ENCODE measurements at places on chromosomes 3 and 15.

DNA sequence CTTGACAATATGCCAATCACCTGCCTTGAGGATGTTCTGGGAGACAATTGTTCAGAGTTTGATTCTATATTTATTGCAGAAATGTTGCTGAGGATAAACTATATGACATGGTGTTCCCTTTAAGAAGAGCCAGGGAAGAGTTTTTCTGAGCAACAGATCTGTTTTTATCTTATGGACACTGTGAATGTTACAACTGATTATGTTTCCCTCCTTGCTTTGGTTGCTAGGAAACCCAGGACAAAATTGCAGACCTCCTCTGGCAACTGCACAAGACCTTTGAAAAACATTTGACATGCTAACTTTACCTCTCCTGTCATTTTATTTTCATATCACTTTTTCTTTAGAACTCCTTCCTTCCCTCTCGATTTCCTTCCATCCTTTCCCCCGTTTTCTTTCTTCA lies 8.2 kb upstream of the TM6SF1 start:
- no peak for DNase-seq

- DNase-seq, result no peak
These were observed 280.7 kb downstream of the NFKBIZ start for GRCh38 chr3:102129760-102130608.

GRCh38 chr15:49881433-49881832 lies 237.6 kb downstream of the ATP8B4 start:
- no peak for DNase-seq

DNA sequence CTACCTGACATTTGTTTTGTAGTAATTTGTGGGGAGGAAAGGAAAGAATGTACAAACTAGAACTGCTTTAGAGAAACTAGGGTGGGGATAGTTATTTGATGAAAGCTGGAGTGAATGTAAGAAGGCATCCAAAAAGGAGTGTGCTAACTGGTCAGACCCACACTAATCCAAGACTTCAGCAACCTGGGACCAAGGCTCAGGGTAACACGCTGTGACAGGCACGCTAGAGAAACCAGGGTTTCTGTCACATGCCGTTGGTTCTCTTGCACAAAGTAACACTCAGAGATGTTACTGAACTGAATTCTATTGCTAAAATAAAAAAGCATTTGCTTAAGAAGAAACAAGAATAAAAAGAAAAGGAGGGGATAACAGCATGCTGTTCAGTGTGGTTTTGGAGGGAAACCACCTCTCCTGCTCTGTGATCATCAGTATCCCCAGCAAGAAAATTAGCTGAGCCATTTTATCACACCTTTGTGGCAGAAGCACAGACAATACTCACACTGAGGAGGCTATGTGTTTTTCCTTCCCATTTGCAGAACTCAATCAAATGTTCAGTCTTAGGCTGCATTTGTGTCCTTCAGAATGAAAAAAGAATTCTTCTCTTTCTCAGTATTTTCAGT lies 2.8 kb upstream of the CCDC80 start:
- no peak for DNase-seq

DNA sequence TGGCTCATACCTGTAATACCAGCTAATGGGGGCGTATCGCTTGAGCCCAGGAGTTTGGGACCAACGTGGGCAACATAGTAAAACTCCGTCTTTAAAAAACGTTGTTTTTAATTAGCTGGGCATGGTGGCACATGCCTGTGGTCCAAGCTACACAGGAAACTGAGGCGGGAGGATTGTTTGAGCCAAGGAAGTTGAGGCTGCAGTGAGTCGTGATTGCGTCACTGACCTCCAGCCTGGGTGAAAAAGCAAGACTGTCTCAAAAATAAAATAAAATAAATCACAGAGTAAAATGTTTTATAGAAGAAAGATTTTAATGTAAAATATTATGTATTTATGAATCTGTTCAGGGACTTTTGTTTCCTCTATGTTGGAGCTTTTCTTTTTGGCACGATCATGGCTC lies 15.3 kb upstream of the STRIT1 start:
- DNase-seq, result no peak

GRCh38 chr3:96449803-96450202 lies 364.6 kb upstream of the EPHA6 start:
- DNase-seq, result no peak

DNA sequence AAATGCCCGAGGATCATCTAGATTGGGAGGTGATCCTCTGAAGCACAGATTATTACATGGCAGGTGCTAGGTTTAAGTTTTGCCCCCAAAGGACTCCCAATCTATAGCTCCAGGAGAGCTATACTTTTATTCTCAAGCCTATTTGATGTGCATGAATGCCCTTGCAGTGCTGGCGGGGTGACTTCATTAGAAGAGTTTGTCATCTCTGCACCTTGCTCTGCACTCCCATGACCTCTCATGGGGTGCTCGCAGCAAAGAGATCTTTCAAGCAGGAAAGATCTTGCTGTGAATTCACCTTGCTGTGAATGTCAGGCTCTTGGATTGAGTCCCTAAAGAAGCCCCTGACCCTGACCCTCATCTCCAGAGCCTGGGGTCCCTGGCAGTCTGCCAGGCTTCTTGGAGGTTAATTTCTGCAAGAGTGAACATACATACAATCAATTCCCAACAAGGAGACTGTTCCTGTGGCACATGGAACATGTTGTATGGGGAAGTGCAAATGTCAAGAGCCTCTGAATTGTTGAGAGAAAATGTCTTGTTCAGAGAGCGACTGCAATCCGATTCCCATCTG lies 45.9 kb downstream of the FAM43A start:
- DNase-seq, result no peak

DNA sequence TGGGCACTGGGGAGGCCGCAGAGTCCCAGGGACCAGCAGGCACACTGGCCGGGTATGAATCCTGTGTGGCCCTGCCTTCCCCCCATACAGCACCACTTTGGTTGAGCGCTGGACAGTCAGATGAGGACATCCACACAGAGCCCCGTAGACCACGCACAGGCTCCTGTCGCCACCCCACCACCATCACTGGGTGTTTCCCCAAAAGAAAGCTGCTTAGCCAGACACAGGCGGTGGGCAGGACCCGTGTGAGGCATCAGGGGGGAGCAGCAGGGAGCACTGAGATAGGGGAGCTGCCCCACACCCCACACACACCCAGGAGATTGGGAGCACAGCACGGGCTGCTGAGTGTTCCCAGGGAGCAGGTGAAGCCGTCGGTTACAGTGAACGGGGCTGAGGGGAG lies 42.4 kb upstream of the SLC41A3 start:
- DNase-seq, result no peak

GRCh38 chr3:25540273-25540672 lies 112.2 kb downstream of the RARB start:
- DNase-seq, result no peak

GRCh38 chr15:69612112-69612511 lies 159.5 kb downstream of the RPLP1 start:
- DNase-seq, result no peak

- DNase-seq, result no peak
These were observed 122.0 kb downstream of the SEMA6D start for GRCh38 chr15:47839233-47839825.

DNA sequence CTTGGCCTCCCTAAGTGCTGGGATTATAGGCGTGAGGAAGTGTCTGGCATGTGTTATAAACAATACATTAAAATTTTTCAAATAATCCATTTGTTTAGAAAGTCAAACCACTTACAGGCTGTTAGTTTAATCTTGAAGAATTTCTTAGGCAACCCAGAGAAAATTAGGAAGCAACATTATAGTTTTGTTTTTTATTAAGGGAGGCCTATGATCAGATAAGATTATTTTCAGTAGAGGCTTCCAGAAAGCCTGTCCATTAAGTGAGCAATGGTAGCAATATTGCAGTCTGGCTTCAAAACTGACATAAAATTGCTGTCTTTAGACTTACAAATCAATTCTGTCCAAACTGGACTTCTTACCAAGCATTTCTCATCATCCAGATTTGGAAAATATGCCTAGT lies 49.6 kb downstream of the CD47 start:
- no peak for DNase-seq

DNA sequence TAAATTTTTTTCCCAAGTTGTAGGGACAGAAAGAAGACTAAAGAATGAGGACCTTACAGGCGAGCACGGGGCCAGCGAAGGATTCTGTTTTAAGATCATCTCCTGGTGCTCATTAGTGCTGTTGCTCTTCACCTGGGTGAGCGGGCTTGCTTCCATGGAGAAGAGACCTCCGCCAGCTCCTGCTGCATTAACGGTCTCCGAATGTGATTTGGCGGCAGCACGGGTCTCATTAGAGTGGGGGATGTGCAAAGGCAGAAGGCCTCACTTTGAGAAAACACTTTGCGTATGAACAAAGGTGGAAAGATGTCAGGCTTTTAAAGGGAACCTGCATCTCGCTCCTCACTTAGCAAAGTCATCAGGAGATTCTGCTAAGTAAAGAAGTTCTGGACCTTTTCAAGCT lies 753.4 kb upstream of the CFAP20DC start:
- DNase-seq, result no peak

- DNase-seq, result no peak
These were observed 339.1 kb upstream of the RGMA start for GRCh38 chr15:93428150-93428549.

GRCh38 chr3:113695431-113695785 lies 1.0 kb downstream of the USF3 start:
- DNase-seq, result no peak

DNA sequence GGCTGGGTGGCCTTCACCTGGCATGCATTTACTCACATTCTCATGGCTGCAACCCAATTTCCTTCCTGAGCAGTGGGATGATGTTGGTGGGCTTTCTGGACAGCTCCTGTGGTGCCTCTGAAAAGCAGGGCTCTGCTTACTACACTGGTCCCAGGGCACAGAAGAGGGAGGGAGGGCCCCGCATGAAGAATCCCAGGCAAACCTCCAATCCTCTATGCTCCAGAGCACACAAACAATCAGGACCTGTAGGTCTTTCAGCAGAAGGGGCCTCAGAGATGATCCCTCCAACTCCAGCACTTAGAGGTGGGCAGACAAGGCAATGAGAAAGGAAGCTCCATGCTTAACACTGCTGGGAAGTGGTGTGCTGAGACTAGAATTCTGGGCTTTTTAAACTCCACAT lies 231.7 kb upstream of the ICE2 start:
- no peak for DNase-seq

DNA sequence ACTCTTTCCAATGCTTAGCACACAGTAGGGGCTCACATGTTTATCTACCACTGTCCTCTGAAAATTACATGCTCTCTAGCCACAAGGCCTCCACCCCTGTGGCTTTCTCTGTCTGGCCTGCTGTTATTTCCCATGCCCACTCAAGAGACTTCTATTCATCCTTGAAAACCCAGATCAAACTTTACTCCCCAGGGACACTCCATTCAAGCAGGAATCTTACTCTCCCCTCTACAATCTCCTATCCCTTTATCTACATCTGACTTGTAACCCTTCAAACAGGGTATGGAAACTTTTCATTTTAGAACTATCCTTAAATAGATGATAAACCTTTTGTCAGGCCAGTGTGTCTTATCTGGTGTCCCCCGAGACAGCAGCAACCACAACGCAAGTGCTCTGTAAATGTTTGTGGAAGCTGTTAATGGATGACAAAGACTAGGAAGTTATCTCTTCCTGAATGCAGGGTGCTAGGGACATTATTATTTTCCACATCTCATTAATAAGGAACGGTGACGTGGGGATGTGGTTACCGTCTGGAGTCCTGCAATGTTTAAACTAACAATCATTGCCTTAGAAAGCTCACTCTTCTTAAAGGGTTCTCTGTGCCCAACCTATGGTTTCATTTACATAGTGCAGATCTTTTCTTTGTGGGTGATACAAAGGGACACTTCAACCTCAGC lies 322.3 kb downstream of the ARRDC4 start:
- DNase-seq, result no peak

GRCh38 chr3:12553921-12554391 lies 2.9 kb upstream of the MKRN2 start:
- DNase-seq, result no peak

- DNase-seq, result no peak
These were observed 48.6 kb upstream of the FLNB start for GRCh38 chr3:57959423-57960173.

GRCh38 chr3:169777822-169778221 lies 4.6 kb downstream of the MYNN start:
- DNase-seq, result no peak

GRCh38 chr15:91787198-91787597 lies 66.3 kb upstream of the SLCO3A1 start:
- DNase-seq, result no peak

DNA sequence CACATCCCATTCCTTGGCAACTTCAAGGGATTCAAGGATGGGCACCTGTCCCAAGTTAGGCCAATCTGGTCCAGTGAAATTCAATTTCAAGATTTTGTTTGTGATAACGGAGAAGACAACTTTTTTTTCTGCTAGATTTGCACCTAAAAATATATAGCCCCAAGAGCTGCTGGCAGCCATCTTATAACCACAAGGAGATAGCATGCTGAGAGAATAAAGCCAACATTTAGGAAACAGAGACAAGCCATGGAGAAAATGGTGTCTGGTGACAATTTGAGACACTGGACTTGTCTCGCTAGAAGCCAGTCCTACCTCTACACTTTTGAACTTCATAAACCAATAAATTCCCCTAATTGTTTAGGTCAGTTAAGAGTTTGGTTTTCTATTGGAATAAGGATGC lies 5.4 kb downstream of the PARL start:
- no peak for DNase-seq

- DNase-seq, result no peak
These were observed 47.8 kb upstream of the IQSEC1 start for GRCh38 chr3:13120928-13121552.

DNA sequence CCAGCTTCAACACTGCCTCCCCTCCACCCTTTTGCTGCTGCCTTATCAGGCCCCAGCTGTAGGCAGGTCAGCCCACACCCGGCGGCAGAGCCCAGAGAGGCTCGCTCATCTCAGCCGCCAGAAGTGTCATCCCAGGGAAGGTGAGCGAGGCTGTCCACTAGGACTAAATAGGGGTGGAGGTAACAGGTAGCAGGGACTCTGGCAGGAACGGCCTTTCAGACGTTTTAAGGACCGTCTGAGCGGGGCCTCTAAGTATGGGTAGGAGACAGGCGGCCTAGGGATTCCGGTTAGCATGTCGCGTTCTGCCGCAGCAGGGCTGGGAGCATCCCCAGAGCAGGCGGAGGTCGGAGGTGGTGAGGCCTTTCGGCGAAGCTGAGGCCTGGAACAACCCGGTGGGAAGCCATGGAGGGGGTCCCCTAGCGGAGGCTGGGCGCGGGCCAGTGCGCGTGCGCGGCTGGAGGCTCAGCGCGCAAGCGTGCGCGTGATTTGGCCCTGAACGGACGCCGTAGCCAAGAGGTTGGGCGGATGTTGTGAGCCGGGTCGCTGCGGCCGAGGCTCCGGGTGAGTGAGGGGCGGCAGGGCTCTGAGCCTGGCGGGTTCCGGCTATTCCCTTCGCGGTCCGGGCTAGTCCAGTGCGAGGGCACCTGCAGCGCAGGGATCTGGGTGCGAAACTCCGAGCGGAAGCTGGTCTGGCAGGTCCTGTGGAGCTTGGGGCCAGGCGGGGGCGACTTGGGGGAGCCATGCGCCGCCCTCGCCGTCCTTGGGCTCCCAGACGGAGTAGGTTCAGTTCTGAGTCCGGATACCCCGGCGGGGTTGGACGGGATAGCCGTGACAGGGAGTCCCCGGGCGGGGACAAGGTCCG lies at the start of the genes MST1 and RNF123:
Gene MST1 (minus strand): TSS at position 429 of the 862 bp plus-strand sequence. CDS start 783 bp downstream, outside the sequence.
Gene RNF123 (plus strand): TSS at position 512 of the 862 bp plus-strand sequence. CDS start 1,609 bp downstream, outside the sequence.
- peak; percentile 84 for DNase-seq

DNA sequence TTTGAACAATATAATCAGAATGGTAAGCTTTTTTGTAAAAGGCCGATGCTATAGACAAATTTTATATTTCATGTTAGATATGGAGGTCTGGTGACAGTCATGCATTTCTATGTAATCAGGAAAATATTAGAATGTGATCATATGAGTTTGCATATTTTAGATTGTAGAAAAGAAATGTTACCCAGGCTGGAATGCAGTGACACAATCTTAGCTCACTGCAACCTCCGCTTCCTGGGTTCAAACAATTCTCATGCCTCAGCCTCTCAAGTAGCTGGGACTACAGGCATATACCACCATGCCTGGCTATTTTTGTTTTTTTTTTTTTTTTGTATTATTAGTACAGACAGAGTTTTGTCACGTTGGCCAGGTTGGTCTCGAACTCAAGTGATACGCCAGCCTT lies 152.0 kb downstream of the LMLN start:
- no peak for DNase-seq
